Stimulated activated CD8-positive, alpha-beta memory T cell treated with anti-CD3 and anti-CD28 coated beads, Interleukin-2, amount 100 ng/mL, for 1 hour (primary cell): ENCODE measurements at places on chromosomes 3 and 15.
A peak's percentile ranks its signal among the peaks of the same experiment; 100 is the strongest.

- no peak for DNase-seq
Observed at GRCh38 chr15:98938799-98939198, 68.8 kb downstream of the PGPEP1L start.

DNA sequence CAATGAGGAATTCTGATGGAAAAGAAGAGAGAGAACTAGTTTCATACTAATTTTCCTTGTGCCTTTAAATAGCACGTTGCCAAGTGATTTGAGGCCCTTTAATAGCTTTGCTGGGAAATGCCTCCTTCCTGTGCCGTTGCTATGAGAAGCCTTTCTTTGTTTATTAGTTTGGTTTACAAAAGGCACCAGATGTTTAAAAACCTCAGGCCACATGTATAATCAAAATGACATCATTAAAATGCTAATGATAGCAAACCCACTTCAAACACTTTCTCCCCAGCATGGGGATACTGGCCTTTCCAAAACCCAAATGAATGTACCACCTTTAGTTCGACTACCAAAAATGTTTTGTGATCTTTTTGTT, 50.0 kb upstream of the TBC1D23 start:
- DNase-seq: no peak

DNA sequence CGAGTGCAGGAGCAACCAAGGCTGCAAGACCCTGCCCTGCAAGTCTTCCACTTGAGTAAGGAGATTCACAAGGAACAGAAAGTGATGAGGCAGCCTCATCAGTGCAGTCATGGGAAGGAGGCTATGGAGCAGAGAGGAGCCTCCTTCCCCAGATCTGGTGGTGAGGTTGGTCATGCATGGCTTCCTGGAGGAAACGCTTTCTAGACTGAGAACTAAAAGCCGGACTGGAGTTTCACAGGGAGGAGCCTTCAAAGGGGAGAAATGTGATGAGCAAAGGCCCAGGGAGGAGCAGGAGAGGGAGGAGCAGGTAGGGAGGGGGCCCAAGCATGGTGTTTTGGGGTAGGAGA, 139.9 kb downstream of the SRGAP3 start:
- DNase-seq: no peak

DNA sequence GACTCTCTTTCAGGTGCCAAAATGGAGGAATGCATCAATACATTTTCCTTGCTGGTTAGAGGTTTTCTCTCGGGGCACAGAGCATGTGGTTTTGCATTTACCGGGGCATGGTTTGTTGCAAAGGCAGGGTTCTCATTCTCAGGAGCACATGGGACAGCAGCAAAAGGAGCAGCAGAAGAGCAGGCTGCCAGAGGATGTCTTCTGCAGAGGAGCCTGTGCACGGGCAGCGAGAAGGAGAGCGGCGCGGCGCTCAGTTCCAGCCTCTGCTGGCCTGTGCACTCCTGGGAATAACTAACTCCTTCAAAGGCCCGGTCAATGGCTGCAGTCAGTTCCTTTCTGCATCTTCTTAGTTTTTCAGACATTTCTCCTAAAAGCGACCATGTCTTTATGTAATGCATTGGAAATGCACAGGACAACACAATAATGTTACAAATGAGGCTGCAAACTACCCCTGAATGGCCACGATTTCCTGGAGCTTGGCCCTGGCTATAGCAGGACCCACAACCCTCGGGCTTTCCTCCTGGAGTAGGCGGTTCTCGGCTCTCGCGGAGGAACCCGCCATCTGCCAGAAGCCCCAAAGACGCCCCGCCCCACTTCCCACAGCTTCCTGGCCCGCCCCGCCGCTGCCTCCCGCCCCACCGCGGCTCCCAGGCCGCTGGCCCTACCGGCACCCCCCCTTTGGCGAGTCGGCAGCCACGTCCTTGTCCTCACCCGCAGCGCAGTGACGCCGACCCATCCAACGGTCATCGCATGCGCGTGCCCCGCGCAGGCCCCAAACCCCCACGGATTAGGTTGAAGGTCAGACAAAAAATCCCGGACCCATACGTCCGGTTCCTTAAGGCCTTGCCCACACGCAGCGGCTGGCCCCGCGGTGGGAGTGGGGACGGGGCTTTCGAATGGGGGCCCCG, at the start of gene C3orf62:
C3orf62 (minus strand) TSS at position 758 of the 908 bp plus-strand sequence; CDS start at position 398, 360 bp downstream.
- peak; percentile 55 for DNase-seq

- DNase-seq: no peak
Observed at GRCh38 chr3:62415312-62415801, 42.0 kb upstream of the FEZF2 start.

DNA sequence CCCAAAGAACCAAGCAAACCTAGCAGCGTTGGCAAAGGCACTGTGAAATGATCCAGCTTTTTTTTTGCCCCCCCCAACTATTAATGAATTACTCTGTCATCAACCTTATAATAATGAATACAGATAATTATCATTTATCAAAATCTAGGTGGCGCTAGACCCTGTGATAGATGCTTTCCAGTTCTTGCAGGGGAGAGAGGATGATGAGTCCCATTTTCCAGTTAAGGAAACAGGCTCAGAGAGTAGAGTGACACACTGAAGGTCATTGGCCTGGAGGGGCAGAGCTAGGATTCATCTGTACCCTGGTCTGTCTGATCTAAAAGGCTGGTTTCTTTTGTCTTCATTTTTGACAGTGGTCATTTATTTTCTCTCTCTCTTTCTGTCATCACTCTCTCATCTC, 5.0 kb downstream of the ACOX2 start:
- DNase-seq: no peak

GRCh38 chr3:11554236-11554610, 89.5 kb downstream of the VGLL4 start:
- DNase-seq: no peak

- DNase-seq: no peak
Observed at GRCh38 chr3:52697632-52697965, 8.0 kb downstream of the GLT8D1 start.

- DNase-seq: no peak
Observed at GRCh38 chr3:126212250-126212619, 31.8 kb upstream of the ALDH1L1 start.

DNA sequence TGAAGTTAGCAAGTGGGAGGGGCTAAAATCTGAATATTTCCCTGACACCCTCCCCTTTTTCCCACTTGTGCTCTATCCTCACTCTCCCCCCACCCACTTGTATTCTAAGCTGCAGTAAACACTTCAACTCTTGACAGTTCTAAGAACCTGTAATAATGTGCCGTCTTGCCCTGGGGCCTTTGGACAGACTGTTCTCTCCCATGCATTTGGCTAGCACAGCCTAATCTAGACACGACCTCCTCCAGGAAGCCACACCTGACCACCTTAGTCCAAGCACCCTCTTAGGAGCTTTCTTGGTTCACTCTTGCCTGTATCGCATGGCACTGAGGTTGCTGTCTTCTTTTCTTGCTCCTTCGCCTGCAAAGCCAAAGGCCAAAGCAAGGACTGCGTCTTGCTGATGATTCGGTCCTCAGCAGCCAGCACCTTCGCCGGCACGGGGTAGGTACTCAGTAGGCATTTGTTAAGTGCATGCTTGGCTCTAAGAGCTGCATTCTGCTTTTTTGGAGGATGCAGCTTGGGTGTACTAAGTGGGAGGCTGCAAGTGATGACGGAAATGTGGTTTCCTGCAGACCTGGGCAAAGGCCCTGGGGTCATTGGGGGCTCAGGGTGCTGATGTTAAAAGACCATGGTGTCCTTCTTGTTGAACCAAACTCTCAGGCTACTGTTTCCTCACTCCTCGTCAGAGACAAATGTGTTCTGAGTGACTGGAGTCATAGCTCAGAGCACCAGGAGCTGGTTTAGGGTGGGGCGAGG, 2.0 kb upstream of the ZNF710 start:
- no peak for DNase-seq

DNA sequence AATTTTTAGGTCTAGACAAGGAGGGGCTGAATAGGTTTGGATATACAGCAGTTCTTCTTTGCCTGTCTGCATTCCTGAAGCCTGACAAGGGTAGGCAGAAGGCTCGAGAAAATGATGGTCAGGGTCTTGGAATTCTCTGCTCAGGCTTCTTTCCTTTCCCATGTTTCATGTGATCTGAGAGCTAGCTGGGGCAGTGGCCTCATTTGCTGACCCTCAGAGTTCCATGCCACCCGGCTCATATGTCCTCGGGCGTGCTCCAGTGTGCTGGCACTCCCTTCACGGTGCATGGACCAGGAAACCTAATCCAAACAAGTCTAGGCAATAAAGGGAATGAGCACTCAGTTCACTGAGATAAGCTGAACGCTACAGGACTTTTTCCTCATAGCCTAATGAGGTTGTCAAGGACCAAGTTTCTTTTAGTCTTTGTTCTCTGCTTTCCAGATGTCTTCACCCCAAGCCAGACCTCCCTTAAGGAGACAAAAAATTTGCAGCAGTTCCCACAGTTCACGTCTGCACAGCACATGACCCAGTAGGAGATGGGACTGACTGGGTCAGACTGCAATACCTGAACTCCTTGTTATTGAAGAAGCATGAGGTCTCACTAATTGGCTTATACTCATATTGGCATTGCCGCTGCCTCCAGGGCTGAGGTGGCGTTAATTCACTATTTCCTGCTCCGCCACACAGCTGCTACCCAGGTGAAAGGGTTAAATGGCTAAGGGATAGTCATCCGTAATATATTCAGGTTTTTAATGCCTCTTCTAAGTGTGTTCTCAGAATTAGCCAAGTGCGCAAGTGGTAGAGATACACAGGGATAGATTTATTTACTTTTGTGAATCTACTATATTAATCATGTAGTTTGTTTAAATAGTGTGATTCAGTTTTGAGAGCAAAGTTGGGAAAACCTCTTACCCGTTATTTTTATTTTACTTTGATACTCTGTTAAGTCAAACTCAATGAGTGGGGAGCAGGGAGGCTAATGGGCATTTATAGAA, 15.3 kb upstream of the RTP4 start:
- DNase-seq: no peak

- DNase-seq: no peak
Observed at GRCh38 chr3:32397941-32398340, 6.3 kb downstream of the CMTM7 start.

DNA sequence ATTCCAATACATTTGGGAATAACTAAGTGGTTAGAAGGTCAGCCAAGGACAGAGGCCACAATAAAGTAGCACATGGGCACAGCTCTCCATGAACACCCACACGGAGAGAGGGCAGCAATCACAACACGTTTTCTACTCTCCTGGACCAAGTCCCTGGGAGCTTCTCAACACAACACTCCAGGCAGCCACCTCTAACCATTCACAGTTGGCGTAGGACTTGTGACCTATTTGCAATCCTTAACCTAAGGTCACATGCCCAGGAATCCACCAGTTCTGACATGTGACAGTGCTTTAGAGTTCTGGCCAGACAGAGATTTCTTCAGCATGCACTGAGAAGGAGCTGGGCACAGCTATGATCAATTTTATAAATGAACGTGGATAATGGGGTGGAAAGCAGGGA, 280.8 kb downstream of the SHQ1 start:
- no peak for DNase-seq

DNA sequence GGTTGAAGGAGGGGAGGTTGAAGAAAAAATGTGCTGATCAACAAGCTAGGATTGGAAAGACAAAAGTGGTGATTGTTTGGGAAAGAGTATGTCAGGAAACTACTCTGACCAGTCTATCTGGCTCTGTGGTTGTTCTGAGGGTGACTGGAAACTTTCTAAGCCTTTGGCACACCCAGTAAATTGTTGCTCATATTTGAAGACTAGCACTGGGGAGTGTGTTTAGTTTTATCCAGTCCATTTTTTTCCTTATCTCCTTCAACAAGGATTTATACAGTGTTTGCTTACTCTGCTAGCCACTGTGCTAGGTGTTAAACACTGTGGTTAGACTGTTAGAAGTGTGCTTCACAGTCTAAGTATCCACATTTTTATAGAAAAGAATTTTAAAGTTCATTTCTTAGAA, 28.8 kb downstream of the PPM1L start:
- no peak for DNase-seq

- DNase-seq: no peak
Observed at GRCh38 chr3:113064183-113064582, 73.4 kb downstream of the GTPBP8 start.

- no peak for DNase-seq
Observed at GRCh38 chr3:193850084-193850619, 257.1 kb downstream of the OPA1 start.

DNA sequence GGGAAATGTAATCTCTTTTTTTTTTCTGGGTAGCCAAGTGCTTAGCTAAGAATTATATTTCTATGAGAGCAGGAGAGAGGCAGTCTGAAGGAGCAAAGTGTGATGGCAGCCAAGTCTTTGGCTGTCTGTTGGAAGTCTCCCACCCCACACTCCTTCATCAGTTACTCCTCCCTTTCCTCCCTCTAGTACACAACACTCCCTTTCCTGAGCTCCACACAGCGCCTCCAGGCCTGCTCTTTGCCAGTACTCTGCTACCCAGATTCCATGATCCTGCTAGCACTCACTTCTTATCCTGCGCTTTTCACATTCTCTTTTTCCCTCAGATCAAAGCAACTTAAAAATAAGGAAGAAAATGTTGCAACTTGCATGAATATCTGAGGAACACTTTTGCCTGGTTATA, 37.4 kb upstream of the SNRK start:
- DNase-seq: no peak

DNA sequence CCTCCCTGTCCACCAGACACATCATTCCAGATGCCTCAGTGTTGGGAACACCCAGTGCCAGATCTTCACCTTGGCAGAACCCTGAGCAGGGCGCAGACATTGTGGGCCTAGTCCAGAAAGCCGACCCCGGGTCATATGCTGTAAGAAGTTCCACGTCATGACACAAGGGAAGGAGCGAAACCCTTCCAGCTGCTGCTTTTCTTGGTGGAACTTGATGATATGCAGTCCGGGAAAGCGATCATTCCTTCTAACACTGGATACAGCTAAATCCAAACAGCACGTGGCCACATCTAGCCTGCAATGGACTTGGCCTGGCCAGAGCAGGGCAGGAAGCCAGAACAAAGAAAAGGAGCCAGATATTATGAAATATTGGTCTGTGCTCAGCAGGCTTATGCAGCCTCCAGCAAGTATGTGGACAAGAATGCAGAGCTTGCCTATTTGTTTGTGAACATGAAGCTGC, 22.0 kb downstream of the GASK1A start:
- no peak for DNase-seq

GRCh38 chr15:41647262-41647661, 12.9 kb upstream of the MGA start:
- no peak for DNase-seq

- no peak for DNase-seq
Observed at GRCh38 chr3:536417-536813, 339.9 kb downstream of the CHL1 start.

GRCh38 chr3:151147299-151147698, 55.7 kb downstream of the GPR171 start:
- no peak for DNase-seq

GRCh38 chr3:55156851-55157650, 229.2 kb upstream of the LRTM1 start:
- no peak for DNase-seq

DNA sequence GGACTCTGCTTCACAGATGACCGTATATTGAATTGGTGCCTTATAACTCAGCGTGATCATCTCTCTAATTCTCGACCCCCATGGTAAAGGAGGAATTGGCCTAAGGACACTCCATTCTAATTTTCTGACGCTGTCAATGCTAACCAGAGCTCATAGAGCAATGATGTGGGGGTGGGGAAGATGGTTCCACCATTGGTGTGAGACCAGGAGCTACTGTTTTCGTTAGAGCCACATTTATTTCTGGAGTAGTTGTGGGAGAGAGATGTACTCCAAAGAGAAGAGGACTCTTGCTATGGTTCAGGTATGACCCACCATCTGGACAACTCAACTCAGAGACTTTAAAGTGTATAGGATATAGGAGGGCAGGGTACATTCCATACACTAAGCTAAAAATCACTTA, 16.3 kb downstream of the ZBTB38 start:
- DNase-seq: no peak
